SK-MEL-5 (cell line): ENCODE measurements at places on chromosomes 7 and 10.

DNA sequence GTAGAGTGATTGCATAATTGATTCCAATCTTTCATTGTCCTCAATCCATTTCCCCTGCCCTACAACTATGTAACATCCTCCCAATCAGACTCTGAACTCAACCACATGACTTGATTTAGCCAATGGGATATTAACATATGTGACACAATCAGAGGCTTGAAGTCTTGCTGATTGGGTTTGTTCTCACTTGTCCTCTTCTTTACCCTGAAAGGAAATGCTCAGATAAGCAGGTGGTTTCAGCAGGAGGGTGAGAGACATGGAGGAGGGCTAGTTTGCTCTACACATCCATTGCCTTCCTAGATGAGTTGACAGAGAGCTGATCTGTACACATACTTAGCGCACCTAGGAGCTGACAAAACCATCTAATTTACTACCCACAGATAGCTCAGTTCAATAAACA is 669.4 kb downstream of the NRG3 start:
- DNase-seq = no peak

DNA sequence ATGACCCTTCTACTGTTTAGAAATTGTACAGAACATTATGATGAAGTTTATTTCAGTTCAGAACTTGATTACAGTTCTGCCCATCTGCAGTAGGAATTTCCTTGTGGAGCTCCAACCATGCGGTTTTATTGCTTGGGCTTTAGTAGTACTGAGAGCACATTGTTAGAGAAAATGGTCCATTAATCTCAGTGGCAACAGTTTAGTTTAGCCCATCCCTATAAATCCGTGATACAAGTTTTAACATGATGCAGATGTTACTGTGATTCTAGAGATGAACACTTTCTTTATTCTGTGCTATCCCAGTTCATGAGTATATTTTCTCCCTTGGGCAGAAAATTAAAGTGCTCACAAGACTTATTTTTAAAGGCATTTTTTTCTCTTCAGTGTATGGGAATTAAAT is 84.8 kb upstream of the FZD8 start:
- no peak for DNase-seq

- DNase-seq = no peak
Observed at GRCh38 chr7:3591944-3592343, 290.9 kb downstream of the SDK1 start.

DNA sequence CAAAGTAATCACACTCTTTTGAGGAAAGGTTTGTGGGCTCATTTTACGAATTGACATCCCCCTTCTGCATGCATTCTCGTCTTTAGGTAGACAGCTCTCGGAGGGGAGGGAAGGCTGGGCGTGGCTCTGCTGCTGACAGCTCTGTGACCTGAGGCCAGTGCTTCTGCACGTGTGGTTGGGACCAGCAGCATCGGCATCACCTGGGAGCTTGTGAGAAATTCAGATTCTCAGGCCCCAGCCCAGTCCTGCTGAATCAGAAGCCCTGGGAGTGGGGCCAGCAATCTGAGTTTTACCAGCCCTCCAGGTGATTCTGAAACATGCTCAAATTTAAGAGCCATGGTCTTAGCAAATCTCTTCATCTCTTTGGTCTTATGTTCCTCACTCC is 89.4 kb downstream of the JCAD start:
- DNase-seq = no peak

- no peak for DNase-seq
Observed at GRCh38 chr10:7045891-7046599, 364.8 kb downstream of the SFMBT2 start.

GRCh38 chr7:112257073-112257472 is 50.6 kb downstream of the ZNF277 start:
- DNase-seq = no peak

DNA sequence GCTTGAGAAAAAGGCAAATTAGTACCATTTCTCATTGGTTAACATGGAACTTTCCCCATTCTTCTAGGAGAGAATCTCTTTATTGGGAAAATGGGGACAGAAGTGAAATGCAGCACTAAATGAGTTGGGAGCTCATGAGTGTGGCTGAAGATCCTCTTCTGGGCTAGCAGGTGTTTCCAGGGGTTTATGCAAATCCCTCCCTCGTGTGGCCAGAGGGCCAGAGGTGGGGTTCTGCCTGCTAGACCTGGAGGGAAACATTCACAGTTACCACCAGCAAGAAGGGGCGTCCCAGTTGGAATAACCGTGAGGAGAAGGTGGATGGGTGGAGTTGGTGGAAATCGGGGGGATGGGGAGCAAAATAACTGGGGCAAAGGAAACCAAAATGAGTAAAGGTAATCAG is 235.9 kb downstream of the KLF6 start:
- DNase-seq = no peak

DNA sequence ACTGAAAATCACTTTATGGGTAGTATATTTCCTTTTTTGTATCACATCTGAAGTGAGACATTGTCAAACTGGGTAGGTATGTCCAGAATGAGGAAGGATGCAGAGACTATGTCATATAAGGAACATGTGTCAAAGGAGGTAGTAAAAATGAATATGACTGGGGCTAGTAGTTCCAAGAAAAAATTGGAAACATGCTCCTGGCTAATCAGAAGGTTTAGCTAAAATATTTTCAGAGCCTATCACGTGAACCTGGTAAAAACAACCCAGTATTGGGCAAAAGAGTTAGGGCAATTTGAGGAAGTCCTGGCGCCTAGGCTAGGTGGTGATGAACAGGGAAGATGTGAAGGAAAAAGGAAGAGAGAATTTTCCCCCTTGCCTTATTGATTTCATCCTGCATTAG is 26.4 kb downstream of the ENTPD1 start:
- no peak for DNase-seq

DNA sequence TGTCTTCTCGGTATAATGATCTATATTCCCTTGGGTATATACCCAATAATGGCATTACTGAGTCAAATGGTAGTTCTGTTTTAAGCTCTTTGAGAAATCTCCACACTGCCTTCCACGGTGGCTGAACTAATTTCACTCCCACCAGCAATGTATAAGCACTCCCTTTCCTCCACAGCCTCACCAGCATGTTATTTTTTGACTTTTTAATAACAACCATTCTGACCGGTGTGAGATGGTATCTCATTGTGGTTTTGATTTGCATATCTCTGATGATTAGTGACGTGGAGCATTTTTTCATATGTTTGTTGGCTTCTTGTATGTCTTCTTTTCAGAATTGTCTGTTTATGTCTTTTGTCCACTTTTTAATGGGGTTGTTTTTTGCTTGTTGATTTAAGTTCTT is 33.6 kb downstream of the KIAA1217 start:
- DNase-seq = no peak

DNA sequence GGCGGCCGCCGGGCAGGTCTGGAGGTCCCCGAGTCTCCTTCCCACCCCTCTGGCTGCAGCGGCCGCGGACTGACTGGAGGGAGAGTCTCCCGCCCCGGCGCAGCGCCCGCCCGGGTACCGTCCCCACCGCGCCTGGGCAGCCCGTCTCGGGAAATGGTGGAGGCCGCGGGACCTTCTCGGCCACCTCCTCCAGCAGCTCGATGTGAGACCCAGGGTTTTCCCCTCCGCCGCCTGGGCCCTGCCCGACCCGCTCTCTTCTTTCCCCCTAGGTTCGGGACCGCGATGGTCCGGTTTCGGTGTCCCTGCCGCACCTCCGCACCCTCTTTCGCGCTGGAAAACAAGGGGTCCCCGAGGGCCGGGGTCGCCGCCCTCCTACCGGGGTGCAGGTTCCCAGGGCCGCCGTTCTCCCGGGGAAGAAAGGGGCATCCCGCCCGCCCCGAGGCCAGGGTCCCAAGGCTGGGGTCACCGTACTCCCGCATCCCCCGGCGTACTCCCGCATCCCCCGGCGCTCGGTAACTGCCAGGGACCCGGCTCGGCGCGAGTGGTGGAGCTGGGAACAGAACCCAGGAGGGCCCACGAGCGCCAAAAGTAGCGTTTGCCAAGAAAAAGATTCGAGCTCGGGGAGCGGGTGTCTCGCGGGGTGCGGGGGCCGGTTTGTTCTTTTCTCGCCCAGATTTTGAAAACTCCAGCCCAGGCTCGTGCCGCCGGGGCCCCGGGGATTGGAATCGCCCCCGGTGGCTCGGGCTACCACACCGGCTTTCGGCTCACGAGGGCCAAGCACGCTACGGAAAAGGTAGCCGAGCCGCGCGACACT is 3.4 kb downstream of the TNRC18 start:
- no peak for DNase-seq

DNA sequence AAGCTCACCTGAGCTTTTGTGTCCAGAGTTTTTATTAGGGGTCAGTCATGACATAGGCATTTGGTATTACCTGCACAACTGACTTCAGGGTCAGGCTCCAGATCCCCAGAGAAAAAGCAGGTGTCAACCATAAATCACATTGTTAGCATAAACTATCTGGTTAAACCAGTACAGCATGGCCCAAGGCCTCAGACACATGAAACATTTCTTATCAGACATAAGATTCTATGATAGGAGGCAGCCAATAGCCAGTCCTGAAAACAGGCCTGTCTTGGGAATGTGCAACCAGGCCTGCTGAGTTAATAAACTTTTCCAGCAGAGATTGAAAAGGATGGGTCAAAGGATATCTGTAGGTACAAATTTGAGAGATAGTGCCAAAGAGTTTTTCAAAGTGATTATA is 116.1 kb downstream of the TPST1 start:
- no peak for DNase-seq

DNA sequence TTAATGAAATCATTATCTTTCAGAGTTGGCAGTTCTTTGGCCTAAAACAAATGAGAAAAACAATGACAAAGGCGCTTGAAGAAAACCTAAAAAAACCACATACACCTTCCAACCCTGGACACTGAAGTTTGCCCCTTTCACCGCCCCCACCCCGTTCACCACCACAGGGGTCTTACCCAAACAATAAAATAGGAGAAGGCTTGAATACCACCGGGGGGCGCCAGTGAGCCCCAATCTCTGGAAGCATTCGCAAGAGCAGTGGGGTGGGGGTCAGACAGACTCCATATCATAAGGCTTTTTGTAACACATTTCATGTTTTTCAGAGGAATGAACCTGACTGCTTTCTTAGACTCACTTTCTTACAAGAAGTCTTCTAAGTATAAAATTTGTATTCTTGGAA is 163.6 kb downstream of the PIP4K2A start:
- DNase-seq = peak; percentile 47

DNA sequence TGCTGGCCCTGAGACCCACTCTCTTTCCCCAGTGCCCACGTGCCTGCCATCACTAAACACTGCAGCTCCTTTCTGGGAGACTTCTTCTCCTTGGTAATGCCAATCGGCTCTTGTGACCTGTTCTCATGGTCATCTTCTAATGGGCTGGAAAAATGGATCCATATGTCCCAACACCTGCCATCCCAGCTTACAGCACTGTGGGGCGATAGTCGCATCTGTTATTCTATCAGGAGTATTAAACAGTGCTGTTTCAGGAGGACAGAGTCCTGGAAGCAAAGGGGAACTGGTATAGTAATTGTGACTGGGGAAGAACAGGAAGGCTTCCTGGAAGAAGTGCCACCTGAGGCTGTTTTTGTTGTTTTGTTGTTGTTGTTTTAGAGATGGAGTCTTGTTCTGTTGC is 411.2 kb downstream of the GLRX3 start:
- no peak for DNase-seq

DNA sequence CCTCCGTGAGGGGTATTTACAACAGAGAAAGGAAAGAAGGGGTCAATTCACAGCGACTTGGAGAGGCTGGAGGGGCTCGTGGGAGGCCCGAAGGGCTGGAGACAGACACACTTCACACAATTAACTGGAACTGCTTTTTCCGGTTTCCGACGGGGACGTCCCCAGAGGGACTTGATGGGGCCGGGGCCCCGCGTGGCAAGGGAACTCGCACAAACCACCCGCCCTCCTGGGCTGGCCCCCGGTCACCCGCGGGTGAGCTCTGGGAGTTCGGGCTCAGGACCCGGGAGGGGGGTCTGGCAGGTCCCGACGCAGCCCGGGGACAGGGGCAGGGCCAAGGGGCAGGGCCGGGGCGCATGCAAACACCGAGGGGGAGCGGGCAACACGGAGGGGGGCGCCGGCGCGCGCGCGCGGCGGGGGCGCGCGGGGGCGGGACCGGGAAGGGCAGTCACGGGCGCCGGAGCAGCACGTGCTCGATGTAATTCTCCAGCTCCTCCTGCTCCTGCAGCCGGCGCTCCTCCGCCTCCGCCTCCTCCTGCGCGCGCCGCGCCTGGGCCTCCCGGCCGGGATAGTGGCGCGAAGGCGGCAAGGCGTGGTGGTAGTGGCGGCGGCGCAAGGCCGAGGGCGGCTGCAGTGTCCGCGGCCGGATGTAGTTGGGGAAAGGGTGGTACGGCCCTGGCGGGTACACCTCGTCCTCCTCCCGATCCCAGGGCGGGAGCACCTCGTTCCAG is 2.7 kb downstream of the VGF start:
- DNase-seq = peak; percentile 76

DNA sequence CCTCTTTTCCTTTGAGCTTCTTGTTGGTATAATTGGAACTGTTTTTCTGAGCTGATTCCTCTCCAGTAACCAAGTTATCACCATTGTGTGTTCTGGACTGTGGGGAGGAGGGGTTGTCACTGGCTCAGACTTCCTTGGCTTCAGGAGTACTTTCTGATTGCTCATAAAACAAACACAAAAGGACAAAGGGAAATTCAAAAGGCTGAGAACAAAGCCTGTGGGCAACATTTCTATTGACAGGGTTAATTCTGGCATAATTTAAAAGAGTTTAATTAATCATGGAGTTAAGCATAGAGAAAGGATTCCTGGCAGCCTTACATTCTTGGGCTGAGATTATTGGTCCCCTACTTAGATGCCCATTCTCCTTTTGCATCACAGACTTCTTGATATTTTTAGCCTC is 222.9 kb upstream of the KMT2E start:
- DNase-seq = peak; percentile 43

GRCh38 chr10:49240946-49241345 is 52.8 kb upstream of the TMEM273 start:
- DNase-seq = no peak

GRCh38 chr10:131994435-131994834 is 12.7 kb upstream of the BNIP3 start:
- no peak for DNase-seq

- peak; percentile 77 for DNase-seq
Observed at GRCh38 chr7:1418505-1419309, 40.6 kb downstream of the MICALL2 start.

GRCh38 chr10:103396789-103397087 is 312 bp downstream of the PDCD11 start:
- DNase-seq = no peak

DNA sequence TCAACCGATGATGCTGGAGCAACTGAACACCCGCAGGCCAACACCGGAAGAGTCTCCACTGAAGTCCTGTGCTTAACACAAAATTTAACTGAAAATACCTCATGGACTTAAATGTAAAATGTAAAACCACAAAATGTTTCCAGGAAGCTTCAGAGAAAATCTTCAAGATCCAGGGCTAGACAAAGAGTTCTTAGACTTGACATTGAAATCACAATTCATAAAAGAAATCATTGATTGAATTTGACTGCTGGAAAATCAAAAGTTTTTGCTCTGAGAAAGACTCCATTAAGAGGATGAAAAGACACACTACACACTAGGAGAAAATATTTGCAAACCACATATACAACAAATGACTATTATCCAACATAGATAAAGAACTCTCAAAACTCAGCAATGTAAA is 234.7 kb upstream of the PPP2R2D start:
- DNase-seq = peak; percentile 20

- no peak for DNase-seq
Observed at GRCh38 chr7:95715274-95715673, 57.1 kb upstream of the DYNC1I1 start.

- DNase-seq = no peak
Observed at GRCh38 chr10:69959911-69960310, 92.7 kb upstream of the MACROH2A2 start.
